Head of caudate nucleus (tissue), 42 donors: ENCODE measurements at places on chromosomes 13 and 19.
A peak's percentile ranks its signal among the peaks of the same experiment; 100 is the strongest.

- no peak for DNase-seq
Measured at GRCh38 chr13:100357764-100358163, 230.8 kb downstream of the GGACT start.

- DNase-seq = no peak
Measured at GRCh38 chr13:51453959-51454703, 1.3 kb upstream of the INTS6 start.

GRCh38 chr19:31317570-31317969 lies 31.7 kb downstream of the TSHZ3 start:
- DNase-seq = no peak

DNA sequence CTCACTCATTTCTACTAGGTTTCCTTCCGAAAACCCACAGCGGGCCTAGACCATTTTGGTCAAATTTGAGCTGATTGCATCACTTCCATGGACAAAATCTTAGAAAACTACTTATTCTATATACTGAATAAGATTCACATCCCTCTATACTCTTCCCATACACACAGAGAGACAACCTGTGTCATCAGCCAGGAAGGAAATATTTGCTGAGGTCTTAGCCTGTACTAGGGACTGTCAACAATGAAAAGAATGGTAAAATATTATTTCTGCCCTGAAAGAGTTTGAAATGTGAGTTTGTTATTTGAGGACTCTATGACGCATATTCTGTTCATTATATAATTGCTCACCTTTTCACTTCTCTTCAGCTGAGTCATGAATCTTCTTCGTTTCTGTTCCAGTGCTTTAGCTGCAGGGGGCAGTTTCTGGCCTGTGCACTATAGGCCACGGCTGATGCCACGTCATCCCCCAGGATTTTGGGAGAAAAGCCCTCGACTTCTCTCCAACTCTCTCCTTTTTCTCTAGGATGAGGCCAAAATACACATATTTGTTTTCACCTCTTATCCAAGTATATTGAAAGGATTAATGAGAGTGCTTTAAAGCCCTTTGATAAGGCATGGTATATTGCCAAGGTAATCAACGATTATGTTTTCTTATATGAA lies 47.7 kb downstream of the GSX1 start:
- DNase-seq = no peak

GRCh38 chr13:79988573-79988972 lies 352.4 kb downstream of the SPRY2 start:
- no peak for DNase-seq

GRCh38 chr13:26213982-26214381 lies 8.1 kb downstream of the RNF6 start:
- DNase-seq = no peak

DNA sequence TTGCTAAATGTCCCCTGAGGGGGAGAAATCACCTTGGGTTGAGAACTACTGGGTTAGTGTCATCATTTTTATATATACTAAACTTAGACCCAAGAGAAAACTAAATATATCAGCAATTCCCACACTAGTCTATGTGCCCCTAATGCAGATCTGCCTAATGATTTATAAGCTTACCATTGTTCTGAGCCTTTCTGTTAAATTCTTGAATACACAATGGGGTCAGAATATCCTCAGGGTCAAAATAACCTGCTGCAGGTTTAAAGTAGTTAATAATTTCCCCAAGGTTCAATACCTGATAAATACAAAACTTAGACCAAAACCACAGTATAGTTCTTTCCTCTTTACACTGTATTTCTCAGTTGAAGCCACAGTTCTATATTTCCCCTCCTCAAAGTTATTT lies 4.6 kb downstream of the VWA8 start:
- DNase-seq = no peak

DNA sequence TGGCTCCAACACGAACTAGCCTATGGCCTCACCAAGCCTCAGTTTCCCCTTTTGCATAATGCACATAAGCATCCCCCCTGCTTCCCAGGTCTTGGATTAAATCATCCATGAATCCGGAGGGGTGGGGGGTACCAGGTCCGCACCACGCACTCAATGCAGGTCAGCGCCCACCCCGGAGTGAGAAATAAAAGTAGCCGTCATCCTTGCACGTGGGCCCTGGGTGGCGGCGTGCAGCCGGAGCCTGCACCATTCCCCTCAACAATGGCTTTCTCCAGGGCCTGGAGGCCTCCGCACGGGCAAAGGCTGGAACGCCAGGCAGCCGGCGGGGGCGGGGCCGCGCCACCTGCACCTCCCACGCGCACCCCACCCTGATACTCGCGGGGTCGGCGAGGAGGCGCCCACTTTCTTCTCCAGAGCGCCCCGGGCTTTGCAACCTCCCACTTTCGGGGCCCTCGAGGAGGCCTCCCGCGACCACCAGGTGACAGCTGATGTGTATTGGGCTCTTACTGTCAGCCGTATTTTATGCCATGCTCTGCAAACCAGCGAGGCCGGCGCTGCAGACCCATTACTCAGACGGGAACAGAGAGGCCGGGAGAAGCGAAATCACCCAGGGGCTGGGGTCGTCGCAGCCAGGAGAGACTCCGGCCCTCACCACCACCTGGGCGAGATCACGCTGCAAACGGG lies 767 bp upstream of the GADD45B start:
- DNase-seq = no peak

DNA sequence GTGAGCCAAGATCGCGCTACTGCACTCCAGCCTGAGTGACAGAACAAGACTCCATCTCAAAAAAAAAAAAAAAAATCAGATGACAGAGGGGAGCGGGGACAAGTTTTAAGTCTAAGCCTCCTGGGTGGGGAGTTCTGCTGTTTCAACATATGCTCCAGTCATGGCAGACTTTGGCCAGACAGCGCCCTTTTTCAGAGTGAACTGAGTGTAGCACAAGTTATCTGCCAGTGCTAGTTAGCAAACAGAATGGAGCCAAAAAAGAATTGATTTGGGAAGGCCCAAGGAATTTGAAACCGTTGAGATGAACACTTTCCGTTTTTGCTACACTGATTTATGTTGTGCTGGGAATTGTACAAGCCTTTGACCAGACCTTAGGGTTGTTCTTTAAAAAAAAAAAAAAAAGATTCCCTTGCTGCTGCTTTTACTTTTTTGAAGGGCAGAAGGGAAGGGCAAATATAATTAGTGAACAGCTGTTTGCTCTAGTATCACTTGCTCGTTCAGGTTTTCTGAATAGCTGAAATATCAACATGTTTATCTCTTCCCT lies 5.7 kb downstream of the ACTN4 start:
- DNase-seq = no peak

- no peak for DNase-seq
Measured at GRCh38 chr13:77737583-77738200, 40.2 kb downstream of the SLAIN1 start.

GRCh38 chr13:96089749-96090239 lies at the start of gene HS6ST3:
TSS of gene HS6ST3 (plus strand) at chr13:96090107.
- DNase-seq = peak; percentile 76

DNA sequence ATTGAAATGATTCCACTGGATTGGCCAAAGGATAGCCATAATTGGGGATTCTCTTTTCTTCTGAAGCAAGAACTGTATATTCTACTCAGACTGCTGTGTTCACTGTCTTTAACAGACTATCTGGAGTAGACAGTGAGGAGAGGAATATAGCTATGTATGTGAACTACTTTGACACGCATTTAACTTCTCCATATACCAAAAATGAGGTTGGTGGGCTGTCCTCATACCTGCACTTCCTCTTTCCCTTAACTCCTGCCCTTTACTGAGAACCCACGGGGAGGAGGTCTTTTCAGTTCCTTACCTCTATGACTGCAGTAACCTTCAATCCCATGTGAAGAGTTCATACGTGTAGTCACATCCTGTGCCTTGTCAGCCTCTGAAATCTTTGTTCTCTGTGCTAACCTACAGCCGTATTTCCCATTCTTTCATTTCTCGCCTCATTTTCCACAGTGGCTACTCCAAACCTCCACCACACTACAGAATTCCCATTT lies 305.8 kb downstream of the MTUS2 start:
- DNase-seq = no peak

DNA sequence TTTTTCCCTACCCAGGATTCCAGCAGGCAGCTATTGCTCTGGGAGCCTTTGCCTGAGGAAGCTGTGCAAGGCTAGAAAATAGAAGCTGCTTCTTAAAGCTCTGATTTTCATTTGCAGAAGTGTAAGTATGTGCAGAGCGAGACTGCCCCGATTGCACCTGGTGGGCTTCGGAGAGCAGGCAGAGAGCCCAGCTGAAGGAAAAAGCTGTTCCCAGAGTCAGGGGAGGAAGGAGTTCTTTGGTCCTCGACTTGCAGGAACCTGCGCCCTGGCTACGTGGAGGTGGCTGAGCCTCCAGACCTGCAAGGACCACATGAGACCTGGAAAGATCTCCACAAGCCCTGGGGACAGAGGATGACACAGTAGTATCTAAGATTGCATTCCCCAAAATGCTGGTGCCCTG lies 235.0 kb upstream of the ARGLU1 start:
- DNase-seq = no peak

- no peak for DNase-seq
Measured at GRCh38 chr13:110813646-110814624, 100.4 kb downstream of the ING1 start.

DNA sequence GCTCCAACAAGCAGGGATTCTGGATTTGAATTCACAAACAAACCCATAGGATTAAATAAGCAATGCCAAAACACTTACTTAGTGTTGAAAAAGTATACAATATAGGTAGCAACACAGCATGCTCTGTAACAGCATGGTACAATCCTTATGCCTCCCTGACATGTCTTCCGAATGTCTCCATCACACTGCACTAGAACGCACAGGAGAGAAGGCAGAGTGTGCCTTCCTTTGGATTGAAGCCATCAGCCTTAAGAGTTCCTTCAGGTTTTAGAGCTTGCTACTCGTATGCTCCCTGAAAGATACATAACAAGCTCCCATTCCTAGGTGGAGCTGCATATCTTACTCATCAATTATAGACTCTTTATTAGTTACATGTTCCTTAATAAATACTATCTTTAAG lies 1573.9 kb upstream of the PRR20A start:
- no peak for DNase-seq

DNA sequence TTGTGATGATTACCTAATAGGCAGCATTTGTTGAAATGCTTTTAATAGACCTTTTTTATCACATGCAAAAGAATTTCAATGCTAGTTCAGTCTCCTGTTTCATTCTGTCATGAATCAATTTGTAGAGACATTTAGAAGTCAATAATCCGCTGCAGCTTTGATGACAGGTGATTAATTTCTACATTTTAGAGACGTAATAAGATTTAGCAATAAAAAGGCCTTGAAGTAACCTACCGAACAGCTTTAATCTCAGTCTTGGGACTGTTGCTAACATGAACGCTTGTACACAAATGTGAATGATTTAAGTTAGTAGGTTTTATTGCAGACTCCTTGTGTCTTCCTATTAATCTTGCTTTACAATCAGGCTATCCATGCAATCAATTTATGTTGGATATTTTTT lies 186.5 kb downstream of the MZT1 start:
- no peak for DNase-seq

DNA sequence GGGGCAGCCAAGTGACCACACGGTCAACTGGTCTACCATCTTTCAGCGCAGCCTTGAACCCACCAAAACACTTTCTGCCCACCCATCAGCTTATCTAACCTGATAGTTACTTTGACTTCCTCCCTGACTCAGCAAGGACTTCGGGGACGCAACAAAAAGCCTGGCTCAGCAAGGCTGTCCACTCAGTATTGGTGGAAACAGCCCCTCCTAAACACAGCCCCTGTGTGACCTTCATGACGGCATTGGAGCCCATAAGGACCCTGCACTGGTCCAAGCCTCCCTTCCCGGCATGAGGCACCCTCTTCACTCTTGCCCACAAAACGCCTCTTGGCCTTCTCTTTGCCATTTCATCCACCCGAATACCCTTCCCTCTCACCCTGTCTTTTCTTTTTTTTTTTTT lies 39.1 kb downstream of the INSR start:
- no peak for DNase-seq
